IMR-90 (cell line): ENCODE measurements at places on chromosomes 1 and 21.

DNA sequence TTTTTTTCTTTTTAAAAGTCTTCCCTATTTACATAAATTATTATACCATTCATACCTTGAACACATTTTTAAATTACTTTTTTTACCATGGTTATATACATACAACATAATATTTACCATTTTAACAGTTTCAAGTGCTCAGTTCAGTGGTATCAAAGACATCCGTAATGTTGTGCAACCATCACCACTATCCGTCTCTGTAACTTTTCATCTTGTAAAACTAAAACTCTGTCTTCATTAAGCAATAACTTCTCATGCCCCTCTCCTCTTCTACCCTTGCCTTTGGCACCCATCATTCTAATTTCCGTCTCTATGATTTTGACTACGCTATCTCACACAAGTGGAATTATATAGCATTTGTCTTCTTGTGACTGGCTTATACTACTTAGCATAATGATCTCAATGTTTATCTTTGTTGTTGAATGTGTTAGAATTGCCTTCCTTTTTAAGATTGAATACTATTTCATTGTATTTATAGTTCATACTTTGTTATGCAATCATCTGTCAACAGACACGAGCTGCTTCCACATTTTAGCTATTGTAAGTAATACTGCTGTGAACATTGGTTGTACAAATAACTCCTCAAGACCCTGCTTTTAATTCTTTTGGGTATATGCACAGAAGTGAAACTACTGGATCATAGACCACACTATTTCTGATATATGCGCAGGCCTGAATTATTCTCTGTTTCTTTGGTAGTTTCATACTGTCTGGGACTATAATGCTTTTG is 689.5 kb upstream of the NCAM2 start:
- no peak for DNase-seq

DNA sequence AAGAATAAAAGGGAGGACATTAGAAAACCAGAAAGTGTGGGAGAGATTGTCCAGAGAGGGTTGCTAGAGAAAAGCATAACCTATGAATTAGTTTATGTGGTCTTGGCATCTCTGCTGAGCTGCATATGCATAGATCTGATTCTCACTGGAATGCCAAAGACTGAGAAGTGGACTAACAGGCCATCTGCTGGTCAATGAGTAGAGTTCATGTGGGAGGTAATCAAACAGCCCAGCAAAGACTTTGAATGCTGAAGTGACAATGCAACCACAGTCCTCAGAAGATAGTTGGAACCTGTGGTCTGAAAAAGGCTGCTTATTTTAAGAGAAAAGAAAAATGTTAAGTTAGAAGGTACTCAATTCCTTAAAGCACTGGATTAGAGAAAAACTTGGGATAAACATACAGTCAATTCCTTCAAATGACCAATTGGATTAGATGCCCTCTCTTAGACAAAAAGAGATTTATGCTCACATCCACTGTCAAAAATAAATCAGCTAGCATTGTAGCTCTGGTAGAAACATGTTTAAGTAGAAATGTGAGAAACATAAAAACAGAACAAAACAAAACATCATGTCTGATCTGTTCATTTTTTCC is 382.8 kb downstream of the AMY1C start:
- peak; percentile 1 for DNase-seq

- no peak for DNase-seq
Observed at GRCh38 chr1:26728645-26729044, 32.8 kb downstream of the ARID1A start.

GRCh38 chr1:102572637-102573036 is 535.7 kb downstream of the COL11A1 start:
- no peak for DNase-seq
